Psoas muscle (tissue), 8 donors: ENCODE measurements at places on chromosomes 13 and 19.

DNA sequence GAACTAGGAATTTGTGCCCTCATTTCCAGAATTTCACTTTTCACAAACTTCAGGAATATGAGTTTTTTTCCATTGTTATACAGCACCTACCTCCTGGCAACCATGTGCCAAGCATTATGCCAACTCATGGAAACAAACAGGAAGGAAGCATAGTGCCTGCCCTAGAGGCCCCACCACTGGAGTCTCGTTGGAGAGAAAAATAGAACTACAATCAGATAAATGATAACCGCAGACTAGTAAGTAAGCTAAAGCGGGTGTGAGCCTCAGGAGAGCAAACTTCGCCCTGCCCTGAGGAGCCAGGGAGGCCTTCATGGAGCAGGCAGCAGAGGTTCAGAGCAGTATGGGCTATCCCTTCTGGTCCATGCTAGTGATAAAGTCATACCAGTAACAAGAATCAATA, 75.9 kb downstream of the FRY start:
- no peak for DNase-seq

GRCh38 chr13:50133358-50133953, 118.2 kb downstream of the KCNRG start:
- DNase-seq: no peak

DNA sequence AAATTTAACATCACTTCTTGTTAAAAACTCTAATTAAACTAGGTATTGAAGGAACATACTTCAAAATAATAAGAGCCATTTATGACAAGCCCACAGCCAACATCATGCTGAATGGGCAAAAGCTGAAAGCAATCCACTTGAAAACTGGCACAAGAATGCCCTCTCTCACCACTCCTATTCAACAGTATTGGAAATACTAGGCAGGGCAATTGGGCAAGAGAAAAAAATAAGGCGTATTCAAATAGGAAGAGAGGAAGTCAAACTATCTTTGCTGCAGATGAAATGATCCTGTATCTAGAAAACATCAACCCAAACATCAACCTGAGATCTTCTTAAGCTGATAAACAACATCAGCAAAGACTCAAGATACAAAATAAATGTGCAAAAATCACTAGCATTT, 15.6 kb upstream of the LILRB1 start:
- no peak for DNase-seq

- peak; percentile 90 for DNase-seq
Observed at GRCh38 chr13:80374444-80374843, 33.5 kb upstream of the SPRY2 start.

DNA sequence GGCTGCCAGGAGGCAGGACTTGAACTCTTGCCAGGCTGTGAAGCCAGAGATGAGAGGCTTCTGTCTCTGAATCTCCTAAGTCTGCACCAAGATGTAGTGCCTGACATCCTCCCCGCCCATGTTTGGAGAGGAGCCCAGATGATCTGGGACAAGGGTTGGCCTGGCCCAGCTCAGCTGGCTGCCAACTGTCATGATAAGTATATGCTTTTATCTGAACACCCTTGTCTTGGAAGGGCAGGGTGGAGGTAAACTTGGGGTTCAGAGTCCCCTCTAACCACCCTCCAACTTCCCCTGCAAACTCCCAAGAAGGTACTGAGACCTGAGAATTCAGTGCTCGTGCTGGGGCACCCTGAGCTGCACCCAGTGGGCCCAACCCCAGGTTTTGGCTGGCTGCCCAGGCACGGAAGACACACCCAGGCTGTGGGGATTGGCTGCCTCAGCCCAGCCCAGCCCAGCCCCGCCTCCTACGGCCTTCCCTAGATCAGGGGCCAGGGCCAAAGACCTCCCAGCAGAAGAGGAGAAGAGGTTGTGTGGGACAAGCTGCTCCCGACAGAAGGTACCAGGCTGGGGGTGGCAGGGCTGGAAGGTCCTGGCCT, at the start of gene CYP4F12:
Gene CYP4F12 (plus strand): TSS at position 508 of the 596 bp plus-strand sequence. CDS start 443 bp downstream, outside the sequence.
- DNase-seq: peak; percentile 89

DNA sequence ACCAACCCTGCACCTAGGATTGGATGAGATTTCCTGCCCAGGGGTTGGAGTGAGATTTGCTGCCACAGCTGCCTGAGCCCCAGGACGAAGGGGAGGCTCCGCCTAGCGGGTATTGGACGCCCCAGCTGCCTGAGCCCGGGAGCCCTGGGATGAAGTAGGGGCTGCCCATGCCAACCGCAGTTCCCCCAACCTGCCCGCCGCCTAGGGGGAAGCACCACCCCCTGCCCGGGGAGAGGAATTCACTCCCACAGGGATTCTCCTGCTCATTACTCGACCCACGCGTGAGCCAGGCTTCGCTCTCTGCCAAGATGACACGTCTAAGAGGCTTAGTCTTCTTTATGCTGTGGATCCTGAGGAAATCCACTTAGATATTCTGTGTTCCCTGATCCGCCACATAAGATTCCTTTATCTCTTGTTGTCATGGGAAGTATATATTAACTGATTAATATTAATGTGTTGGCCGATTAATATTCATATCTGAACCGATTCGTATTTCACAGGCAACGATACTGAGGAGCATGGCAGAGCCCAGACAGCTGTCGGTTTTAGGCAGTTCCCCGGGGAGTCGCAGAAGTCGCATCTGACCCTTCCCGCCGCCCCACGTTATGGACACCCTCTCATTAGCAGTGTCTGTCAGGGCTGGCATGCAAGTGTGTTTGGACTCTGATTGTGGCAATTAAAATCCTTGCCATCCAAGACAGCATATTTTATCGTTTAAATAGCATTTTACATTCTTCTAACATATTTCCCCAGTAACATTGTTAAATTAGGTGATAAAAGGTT, 44.5 kb upstream of the KCTD15 start:
- DNase-seq: no peak

- DNase-seq: no peak
Observed at GRCh38 chr13:26568132-26568815, 10.8 kb downstream of the WASF3 start.

GRCh38 chr19:34979819-34980640, 16.0 kb upstream of the ZNF792 start:
- peak; percentile 20 for DNase-seq

DNA sequence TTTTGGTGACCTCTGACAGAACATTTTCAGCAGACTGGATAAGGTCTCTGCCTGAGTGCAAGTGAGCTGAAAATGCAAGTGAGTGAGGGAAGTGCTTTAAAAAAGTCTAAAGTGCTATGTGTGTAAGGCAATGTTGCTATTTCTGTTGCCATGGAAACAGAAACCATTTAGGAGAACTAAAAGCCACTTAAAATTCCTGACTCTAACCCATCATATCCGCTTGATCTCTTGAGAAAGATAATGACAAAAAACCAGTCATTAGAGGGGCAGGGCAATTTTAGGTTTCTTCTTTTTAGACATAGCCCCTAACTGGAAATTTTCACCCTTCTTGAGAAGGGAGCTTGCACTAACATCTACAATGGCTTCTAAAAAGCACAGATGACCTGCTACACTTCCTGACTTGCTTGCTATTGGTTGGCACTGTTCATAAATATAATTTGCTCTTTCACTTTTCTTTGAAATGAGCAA, at the start of gene CYSLTR2:
Gene CYSLTR2 (plus strand): TSS at position 458 of the 468 bp plus-strand sequence. CDS start 52,889 bp downstream, outside the sequence.
- DNase-seq: no peak

DNA sequence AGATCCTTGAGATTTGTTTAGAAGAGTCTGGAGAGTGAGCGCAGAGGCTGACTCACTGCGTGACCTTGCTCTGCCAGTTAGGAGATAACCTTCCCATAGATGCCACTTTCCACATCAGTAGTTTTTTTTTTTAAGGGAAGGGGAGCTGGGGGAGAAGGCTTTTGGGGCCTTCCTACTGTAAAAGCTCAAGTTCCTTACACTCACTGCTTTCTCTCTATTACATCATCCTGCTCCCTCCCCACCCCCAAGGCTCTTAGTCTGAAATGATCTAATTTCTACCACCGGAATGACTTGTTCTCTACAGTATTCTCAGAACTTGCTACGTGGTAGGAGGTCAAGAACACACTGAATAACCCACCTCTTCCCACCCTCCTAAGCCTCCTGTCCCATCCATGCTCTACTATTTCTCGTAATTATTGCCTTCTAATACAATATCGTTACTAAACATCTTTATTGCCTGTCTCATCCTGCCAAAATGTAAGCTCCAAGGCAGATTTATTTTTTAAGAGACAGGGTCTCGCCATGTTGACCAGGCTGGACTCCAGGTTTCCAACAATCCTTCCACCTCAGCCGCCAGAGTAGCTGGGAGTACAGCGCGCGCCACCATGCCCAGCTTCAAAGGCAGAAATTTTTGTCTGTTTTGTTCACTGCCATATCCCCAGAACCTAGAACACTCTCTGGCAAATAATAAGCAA, 1.2 kb downstream of the LONP1 start:
- DNase-seq: no peak

DNA sequence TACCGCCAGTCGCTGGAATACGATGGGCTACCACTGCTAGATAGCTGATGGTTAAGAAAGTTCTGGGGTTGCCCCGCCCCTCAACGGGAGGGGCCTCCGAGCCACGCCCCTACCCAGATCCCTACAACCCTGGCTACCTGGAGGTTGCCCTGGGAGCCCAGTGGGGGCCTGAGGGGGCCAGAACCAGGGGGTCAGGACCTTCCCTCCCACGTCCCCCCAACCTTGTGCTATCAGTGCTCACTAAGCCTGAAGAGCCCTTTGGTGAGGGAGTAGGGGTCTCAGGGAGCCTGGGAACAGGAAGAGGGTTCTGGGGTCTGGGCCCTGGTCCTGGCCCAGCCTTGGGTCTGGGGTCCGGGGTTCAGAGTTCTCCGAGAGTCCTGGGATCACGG, 8.9 kb downstream of the OCEL1 start:
- peak; percentile 56 for DNase-seq

- no peak for DNase-seq
Observed at GRCh38 chr13:94056362-94056990, 423.0 kb downstream of the DCT start.

GRCh38 chr19:7856679-7857663, 17.2 kb downstream of the PRR36 start:
- peak; percentile 48 for DNase-seq
